ENCODE measurements at places on chromosomes 16 and 17.

- DNase-seq: no peak
Measured at GRCh38 chr17:82808921-82809905, 30.6 kb downstream of the ZNF750 start.

- peak; percentile 54 for DNase-seq
Measured at GRCh38 chr16:50235581-50235980, 30.8 kb upstream of the ADCY7 start.

GRCh38 chr17:39209317-39210092 is 9.4 kb downstream of the RPL19 start:
- DNase-seq: peak; percentile 57

GRCh38 chr17:29847527-29848400 is 82.3 kb downstream of the SSH2 start:
- no peak for DNase-seq

DNA sequence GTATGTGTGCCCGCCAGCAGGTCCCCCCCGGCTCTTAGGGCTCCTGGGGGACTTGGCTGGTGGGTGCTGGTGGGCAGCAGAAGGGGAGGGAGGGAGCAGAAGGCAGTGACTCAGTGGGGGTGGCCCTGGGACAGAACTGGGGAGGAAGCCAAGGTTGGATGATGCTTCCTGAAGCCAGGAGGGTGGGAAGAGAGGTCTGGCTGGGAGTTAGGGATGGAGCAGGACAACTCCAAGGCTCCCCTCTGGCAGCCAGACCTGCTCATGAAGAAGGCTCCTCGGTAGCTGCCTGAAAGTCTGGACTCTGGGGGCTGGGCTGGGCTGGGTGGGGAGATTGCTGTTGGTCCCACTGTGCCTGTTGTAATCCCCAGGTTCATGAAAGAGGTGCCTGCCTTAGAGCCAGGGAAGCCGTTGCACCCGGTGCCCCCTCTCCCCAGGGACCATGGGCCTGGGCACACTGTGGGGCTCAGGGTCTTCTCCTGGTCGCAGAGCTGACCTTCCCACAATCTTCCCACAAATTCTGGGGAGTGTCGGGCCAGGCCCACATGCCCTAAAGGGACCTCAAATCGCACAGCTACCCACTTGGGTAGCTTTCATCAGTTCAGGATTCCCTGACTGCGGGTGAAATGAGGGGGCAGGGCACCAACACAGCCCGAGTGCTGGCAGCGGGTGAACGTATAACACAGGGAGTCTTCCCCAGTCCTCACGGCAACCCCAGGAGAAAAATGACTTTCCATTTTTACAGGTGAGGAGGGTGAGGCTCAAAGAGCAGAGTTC is 1.1 kb upstream of the PLEKHG4 start:
- DNase-seq: no peak

DNA sequence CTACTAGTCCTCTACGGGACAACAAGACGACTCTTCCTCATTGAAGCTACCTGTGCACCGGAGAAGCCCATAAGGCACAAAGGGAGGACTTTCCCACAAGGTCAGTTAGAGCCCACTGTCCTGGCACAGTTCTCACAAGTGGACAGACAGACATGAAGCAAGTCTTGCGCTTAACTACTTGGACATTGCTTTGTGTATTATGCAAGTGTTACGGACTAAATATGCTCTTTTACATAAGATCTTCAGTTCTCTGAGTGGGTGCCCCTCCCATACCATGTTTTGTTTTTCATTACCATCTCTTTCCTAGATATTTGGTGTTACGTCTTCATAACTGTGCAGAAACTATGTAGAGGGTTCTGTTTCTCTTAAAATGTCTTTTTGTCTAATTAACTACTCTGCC is 18.1 kb downstream of the ANKRD40CL start:
- no peak for DNase-seq

DNA sequence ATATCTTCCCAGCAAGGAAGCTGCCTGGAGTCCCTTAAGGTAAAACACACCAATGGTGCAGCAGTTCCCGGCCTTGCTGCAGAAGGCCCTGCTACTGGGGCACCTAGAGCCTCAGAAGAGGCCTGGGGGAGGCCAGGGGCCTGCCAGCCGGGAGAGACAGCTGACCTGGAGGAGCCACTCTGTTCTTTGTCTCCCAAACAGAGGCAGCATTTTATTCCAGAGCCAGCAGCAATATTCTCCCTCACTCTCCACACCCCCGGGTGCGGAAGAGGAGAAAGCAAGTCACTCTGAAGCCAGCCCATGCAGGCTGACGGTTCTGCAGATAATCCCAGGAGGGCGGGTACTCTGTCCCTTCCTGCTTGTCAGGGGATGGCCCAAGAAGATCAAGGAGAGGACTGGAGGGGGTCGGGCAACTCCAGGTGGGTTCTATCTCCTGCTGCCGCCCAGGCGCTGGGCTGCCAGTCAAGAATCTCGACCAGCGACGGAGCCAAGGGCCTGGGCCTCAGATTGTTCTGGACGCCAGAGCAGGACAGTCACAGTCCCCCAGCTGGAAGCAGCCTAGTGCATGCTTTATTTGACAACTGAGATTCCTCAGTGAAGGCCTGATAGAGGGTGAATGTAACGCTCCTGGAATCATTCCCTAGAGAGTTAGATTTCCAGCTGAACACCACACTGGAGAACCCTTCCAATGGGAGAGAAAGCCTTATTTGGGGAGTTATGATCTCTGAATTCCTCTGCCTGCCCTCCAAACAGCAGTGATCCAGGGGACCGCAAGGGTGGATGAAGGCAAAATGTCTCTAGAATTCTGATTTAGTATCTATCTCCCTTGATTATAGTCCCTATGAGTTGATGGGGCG is 1.1 kb upstream of the KIFC3 start:
- DNase-seq: peak; percentile 46

DNA sequence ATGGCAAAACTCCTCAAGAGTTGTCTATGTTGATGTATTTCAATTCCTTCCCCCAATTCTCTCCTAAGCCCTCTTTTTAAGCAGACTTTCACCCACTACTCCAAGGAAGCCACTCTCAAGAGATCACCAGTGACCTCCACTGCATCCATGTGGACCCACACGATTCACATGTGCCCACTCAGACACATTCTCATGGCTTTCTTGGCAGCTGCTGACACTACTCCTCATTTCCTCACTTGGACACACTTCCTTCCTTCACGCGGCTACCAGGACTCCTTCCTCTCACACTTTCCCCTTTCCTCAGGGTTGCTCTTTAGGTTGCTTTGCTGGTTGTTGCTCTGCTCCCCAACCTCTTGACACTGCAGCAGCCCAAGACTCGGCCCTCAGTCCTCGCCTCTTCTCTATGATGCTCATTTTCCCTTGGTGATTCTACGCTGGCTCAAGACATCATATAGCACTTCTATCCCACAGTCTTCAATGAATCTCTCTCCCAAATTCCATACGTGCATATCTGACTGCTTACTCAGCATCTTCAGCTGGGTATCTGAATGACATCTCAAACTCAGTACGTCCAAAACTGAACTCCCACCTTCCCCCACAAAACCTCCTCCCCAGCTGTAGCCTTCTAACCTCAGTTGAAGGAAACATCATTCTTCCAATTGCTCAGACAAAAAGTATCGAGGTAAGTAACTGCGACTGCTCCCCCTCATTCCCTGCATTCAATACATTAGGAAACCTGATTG is 28.2 kb downstream of the HELZ start:
- no peak for DNase-seq

- no peak for DNase-seq
Measured at GRCh38 chr16:71956486-71956885, 43.7 kb downstream of the PKD1L3 start.

DNA sequence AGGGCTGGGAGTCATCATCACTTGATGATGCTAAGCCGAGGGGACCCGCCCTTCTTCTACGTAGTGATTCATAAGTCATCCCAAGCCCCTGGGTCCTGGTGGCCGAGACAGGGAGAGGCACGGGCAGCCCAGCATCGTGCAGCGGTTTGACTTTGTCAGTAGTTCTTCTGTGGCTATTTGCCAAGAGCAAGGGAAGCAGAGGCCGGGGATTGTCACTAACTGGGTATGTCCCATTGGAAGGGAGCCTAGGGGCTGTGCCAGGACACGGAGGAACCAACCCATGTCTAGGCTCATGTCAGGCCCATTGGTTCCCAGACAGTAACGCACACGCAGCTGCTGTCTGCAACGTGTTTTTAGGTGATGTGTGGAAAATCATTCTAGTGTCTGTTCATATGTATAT is 58.5 kb downstream of the ATP2C2 start:
- DNase-seq: no peak

DNA sequence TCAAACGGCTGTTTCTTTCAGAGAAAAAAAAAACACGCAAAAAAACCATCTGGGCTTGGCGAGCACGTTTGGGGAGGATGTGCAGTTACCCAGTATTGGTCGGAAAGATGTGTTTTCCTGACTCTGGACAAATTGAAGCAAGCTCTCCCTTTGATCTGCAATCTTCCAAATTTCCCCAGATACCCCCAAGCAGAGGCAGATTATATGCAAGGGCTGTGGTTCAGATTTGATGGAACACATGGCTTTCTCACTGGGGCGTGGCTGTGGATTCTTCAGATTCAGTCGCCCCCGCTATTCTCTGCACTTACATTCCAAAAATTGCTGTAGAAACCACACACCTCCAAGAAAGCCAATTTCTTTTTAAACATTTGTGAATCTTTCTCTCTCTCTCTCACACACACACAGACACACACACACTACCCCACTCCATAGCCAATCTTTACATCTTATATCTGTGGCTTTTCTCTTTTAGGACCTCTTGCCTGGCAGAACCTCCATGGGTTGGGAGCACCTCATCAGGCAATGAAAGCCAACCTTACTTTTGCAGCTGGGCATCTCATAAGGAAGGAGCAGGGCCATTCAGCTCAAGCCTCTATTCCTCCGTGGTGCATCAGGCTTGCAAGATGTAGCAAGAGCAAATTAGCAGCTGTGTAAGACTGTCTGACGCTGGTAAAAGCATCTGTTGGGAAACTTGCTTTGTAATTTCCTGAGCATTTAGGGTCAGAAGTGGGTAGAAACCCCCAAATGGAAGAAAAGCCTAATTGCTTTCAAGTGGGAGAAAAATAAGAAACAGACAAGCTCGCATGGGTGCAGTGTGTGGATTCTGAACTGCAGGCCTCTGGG is 103.9 kb upstream of the FAM20A start:
- DNase-seq: no peak

DNA sequence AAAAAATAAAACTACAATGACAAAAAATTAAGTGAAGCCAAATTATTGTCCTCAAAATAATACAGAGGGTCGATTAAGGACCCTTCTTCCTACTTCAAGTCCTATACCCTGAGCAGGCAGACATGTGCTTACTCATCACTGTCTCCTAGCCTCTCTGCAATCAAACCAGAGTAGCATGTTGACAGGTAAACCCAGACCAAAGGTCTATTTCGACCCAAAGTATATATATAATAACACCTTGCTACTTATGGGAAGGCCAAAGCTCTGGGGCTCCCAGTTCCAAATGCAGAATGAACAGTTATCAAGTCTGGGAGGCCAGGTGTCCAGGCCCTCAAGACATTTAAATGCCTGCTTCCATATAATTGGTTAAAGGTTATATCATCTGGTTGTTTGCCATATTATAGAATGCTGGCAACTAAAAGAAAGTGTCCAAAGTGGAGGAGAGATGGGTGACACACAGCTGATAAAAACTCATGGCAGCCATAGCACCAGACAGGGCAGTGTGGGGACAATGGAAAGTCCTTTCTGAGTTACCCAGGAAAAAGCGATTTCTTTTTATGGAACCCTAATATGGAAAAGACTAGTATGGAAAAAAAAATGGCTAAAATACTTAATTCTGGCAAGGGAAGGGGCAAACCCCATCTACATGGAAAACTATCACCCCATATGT is 53.6 kb downstream of the N4BP1 start:
- DNase-seq: no peak

DNA sequence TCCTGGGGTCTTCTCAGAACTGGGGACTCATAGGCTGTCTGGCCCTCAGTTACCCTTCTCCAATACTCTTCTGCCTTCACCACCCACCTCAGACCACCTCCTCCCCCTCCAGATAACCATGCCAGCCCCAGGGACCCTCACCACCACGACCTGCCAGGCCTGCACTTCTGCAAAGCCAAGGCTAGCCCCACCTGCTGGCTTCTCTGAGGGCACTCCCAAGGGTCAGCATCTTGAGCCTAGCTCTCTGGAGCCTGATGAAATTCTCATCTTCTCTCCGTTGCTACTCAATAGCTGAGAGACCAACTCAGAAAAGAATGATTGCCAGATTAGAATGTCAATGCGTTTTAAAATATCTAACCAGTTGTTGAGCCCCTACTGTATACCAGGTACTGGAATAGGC is 56.1 kb upstream of the LYRM9 start:
- no peak for DNase-seq

- DNase-seq: no peak
Measured at GRCh38 chr17:81867991-81868673, 3.0 kb downstream of the ARHGDIA start.

- DNase-seq: peak; percentile 94
Measured at GRCh38 chr16:78002915-78003538, 19.3 kb upstream of the CLEC3A start.

DNA sequence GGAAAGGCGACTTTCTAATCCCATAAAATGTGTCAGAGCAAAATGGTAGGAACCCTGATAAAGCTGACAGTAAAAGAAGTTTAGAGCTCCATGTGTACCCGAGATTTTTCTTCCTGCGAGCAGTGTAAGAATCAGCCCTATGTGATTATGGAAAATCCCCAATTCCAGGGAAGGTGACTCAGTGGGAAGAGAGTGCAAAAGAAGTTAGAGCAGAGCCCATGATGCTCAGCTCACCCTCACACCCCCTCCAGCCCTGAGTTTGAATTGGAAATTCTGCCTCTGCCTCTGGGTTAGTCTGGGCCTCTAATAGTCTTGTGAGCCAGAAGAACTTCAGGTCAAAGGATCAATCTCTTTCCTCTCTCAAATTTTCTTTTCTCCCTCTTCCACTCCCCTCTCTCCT is 12.5 kb downstream of the C17orf78 start:
- DNase-seq: no peak

GRCh38 chr16:25707982-25708583 is 16.3 kb downstream of the HS3ST4 start:
- peak; percentile 71 for DNase-seq

GRCh38 chr16:2752850-2753732 is 653 bp downstream of the SRRM2 start:
- DNase-seq: peak; percentile 95

- peak; percentile 35 for DNase-seq
Measured at GRCh38 chr17:50426814-50427787, 1.1 kb downstream of the ACSF2 start.

GRCh38 chr16:62363501-62363900 is 327.3 kb upstream of the CDH8 start:
- DNase-seq: peak; percentile 73

DNA sequence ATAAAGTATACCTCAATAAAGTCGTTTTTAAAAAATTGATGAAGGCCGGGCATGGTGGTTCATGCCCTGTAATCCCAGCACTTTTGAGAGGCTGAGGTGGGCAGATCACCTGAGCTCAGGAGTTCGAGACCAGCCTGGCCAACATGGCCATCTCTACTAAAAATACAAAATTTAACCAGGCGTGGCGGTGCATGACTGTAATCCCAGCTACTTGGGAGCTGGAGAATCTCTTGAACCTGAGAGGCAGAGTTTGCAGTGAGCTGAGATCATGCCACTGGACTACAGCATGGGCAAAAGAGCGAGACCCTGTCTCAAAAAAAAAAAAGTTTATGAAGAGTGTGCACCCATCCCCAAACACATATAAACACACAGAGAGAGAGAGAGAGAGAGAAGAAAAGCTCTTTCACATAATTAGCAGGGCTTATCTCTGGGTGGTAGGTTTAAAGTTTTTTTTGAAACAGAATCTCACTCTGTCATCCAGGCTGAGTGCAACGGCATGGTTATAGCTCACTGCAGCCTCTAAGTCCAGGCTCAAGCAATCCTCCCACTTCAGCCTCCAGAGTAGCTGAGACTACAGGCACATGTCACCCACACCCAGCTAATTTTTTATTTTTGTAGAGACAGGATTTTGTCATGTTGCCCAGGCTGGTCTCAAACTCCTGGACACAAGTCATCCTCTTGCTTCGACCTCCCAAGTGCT is 3.0 kb downstream of the SREBF1 start:
- DNase-seq: no peak
